ENCODE measurements at places on chromosomes 3 and 15.

DNA sequence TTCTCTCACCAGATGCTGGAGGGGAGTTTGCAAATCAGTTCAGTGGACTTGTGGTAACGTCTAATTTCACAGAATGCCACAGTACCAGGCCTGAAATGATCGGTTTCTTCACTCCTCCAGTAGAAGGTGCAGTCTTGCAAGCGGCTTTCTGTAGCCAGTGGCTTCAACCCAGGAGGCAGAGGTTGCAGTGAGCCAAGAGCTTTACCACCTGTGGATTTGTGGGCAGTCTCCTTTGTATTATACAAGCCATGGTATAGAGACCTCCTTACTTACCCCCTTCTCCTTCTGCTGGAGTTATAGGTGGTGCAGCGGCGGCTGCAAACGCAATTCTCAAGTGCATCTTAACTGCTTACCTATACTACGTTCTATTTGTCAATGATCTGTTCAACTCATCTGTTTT is 17.6 kb downstream of the EIF2AK4 start:
- no peak for DNase-seq
- H3K27ac ChIP-seq: no peak overlapping the region
- no peaks in the 10 kb centered on the region for H3K4me1 ChIP-seq
- peaks cover 23% of the 10 kb centered on the region for H3K36me3 ChIP-seq
- H3K27me3 ChIP-seq: no peaks in the 10 kb centered on the region
- H3K4me3 ChIP-seq: no peak overlapping the region

GRCh38 chr3:3141939-3142338 is 15.2 kb downstream of the TRNT1 start:
- no peak overlapping the region for H3K4me3 ChIP-seq
- no peak overlapping the region for H3K27ac ChIP-seq
- DNase-seq: no peak

DNA sequence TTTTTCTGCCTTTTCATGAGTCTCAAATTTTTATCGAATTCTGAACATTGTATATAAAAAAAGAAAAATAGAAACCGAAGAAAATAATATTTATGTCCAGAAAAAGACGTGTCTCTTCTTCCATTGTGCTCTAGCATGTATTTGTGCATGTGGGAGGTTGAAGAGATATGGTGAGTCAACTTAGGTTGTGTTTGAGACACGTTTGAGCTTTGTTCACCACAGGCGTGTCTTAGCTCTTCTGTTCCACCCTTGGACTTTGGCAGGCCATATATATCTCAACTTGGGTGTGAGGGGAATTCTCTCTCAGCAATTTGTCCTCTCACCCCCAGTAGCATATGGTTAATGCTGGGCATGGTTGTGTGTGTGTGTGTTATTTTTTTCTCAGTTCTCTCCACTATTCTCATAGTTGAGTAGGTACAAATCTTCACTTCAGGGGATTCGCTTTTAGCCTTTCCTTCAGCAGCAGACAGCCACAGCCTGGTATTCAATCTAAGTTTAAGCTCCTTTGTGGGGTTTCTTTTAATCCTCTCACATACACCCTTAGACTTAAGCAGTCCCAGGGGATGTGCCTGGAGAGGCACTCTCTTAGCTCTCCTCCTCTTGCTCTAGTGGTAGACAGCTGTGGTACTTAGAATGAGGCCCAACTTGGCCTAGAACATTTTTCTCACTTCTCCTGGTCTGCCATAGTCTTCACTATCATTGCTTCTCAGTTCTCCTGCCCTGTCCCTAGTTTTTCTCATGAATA is 286.5 kb upstream of the RBMS3 start:
- H3K27me3 ChIP-seq: no peaks in the 10 kb centered on the region
- H3K4me3 ChIP-seq: no peak overlapping the region
- no peaks in the 10 kb centered on the region for H3K36me3 ChIP-seq
- H3K4me1 ChIP-seq: peaks cover 4% of the 10 kb centered on the region
- no peak for DNase-seq

- no peak overlapping the region for H3K27ac ChIP-seq
- H3K4me3 ChIP-seq: no peak overlapping the region
- no peaks in the 10 kb centered on the region for H3K27me3 ChIP-seq
- no peaks in the 10 kb centered on the region for H3K36me3 ChIP-seq
- H3K4me1 ChIP-seq: no peaks in the 10 kb centered on the region
These were observed 62.3 kb upstream of the IGF1R start for GRCh38 chr15:98586066-98586465.

GRCh38 chr3:112002096-112002971 is 3.6 kb downstream of the TAGLN3 start:
- peaks cover 14% of the 10 kb centered on the region for H3K4me1 ChIP-seq
- H3K36me3 ChIP-seq: no peaks in the 10 kb centered on the region
- no peak overlapping the region for H3K27ac ChIP-seq
- no peak overlapping the region for H3K4me3 ChIP-seq
- DNase-seq: no peak
- peaks cover 3% of the 10 kb centered on the region for H3K27me3 ChIP-seq

GRCh38 chr15:68278595-68279405 is 1.3 kb downstream of the FEM1B start:
- peaks cover 61% of the 10 kb centered on the region for H3K4me1 ChIP-seq
- H3K27me3 ChIP-seq: peaks cover 2% of the 10 kb centered on the region
- peak overlapping the region; percentile 88 for H3K27ac ChIP-seq
- DNase-seq: no peak
- no peaks in the 10 kb centered on the region for H3K36me3 ChIP-seq

DNA sequence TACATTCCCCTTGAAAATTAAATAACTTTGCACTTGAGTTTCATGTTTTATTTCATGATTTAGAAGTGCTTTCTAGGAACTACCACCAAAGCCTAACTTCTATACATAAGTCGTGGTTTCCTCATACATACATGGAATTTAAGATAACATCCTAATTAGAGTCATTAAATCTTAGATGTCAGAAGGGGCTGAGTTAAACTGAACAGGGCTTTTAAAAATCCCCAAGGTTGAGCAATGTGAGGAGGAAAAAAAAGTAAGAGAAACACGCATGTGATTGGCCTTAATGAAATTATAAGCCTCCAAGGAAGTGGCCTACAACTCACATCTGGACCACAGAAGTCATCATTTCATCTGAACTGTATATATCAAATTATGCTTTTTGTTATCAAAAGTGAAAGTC is 303.1 kb upstream of the SEMA6D start:
- H3K27ac ChIP-seq: no peak overlapping the region
- H3K27me3 ChIP-seq: no peaks in the 10 kb centered on the region
- H3K4me3 ChIP-seq: no peak overlapping the region
- peaks cover 5% of the 10 kb centered on the region for H3K4me1 ChIP-seq
- H3K36me3 ChIP-seq: no peaks in the 10 kb centered on the region

DNA sequence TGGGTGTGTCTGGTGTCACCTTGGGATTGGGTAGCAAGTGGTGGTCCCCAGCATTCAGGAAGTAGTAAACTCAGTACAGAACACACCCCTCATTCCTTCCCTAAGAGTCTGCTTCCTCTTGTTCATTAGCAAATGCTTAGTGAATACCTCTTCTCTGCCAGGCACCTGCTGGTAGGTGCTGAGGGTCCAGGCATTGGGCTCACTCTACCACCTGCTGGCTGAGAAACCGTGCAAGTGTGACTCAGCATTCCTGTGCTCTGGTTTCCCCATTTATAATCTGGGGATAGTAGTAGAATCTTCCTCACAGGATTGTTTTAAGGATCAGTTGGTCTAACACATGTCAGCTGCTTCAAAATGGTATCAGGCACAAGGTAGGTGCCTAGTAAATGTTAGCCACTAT is 4.8 kb downstream of the SHF start:
- no peak for DNase-seq
- H3K27me3 ChIP-seq: peaks cover 13% of the 10 kb centered on the region
- no peak overlapping the region for H3K27ac ChIP-seq
- H3K4me1 ChIP-seq: peaks cover 43% of the 10 kb centered on the region

- DNase-seq: no peak
- H3K27ac ChIP-seq: no peak overlapping the region
- no peaks in the 10 kb centered on the region for H3K36me3 ChIP-seq
- H3K4me3 ChIP-seq: no peak overlapping the region
- H3K4me1 ChIP-seq: peaks cover 2% of the 10 kb centered on the region
These were observed 93.7 kb downstream of the ZNF280D start for GRCh38 chr15:56639631-56640030.

DNA sequence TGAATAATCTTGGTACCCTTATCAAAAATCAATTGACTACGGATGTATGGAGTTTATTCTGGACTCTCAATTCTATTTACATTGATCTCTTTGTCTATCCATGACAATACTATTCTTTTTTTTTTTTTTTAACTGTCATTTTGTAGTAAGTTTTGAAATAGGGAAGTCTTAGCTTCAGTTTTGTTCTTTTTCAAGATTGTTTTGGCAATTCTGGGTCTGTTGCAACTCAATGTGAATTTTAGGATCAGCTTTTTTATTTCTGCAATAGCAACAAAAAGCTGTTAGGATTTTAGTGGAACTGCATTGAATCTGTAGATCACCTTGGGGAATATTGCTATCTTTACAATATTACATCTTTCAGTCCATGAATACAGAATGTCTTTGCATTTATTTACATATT is 21.4 kb downstream of the BTLA start:
- no peak overlapping the region for H3K4me3 ChIP-seq
- H3K4me1 ChIP-seq: peaks cover 4% of the 10 kb centered on the region
- no peak overlapping the region for H3K27ac ChIP-seq

DNA sequence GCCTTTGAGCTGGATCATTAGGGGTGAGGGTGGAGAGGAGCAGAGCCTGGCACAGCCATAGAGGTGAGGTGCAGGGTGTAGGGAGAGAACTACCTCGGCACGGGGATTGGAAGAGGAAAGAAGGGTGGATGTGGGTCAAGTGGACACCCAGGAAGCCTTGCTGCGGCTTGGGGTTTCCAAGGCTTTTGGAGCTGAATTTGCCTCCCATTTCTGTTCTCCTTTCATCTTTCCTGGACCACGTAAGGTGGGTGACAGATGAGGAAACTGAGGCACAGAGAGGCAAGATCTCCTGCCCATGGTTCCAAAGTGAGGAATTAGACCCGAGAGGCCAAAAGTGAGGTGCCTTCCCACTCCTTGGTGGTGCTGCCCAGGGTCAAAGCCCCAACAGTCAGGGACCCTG is 35.4 kb upstream of the SFMBT1 start:
- H3K27me3 ChIP-seq: no peaks in the 10 kb centered on the region
- H3K4me1 ChIP-seq: no peaks in the 10 kb centered on the region
- no peak for DNase-seq
- H3K36me3 ChIP-seq: no peaks in the 10 kb centered on the region

DNA sequence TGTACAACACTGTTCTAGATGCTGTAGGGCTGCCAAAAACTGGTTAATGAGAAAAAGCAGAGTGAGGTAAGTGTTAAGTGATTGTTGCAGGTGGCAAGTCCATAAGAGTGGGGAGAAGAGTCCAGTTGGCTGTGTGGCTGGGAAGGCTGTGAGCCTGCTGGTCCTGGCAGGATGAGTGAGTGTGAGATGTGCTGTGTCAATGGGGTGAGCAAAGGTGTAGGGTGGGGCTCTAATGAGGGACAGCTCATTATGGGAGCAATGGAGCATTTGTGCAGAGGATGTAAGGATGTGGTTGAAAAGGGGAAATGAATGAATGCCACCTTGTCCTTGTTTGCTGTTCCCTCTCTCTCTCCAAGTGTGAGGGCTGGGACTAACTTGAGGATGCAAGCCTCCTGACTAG is 145.3 kb upstream of the ROPN1 start:
- H3K4me1 ChIP-seq: peaks cover 38% of the 10 kb centered on the region
- H3K27me3 ChIP-seq: peaks cover 4% of the 10 kb centered on the region
- no peak overlapping the region for H3K27ac ChIP-seq
- H3K4me3 ChIP-seq: no peak overlapping the region
- peaks cover 8% of the 10 kb centered on the region for H3K36me3 ChIP-seq
- DNase-seq: no peak

GRCh38 chr3:172595664-172596393 is 72.6 kb upstream of the TNFSF10 start:
- peak overlapping the region; percentile 18 for H3K27ac ChIP-seq
- no peak overlapping the region for H3K4me3 ChIP-seq
- no peak for DNase-seq
- peaks cover 14% of the 10 kb centered on the region for H3K4me1 ChIP-seq
- no peaks in the 10 kb centered on the region for H3K36me3 ChIP-seq

- H3K27me3 ChIP-seq: peaks cover 17% of the 10 kb centered on the region
- H3K4me1 ChIP-seq: peaks cover 12% of the 10 kb centered on the region
- no peak overlapping the region for H3K4me3 ChIP-seq
- no peak overlapping the region for H3K27ac ChIP-seq
- H3K36me3 ChIP-seq: peaks cover 21% of the 10 kb centered on the region
- DNase-seq: no peak
These were observed 6.7 kb downstream of the IDH2 start for GRCh38 chr15:90095521-90095959.

- H3K4me3 ChIP-seq: no peak overlapping the region
- H3K27me3 ChIP-seq: no peaks in the 10 kb centered on the region
These were observed 21.9 kb downstream of the MRAS start for GRCh38 chr3:138370321-138370720.

GRCh38 chr3:30751610-30752299 is 142.7 kb downstream of the GADL1 start:
- H3K27ac ChIP-seq: no peak overlapping the region
- peak; percentile 68 for DNase-seq
- peaks cover 8% of the 10 kb centered on the region for H3K4me1 ChIP-seq
- no peaks in the 10 kb centered on the region for H3K36me3 ChIP-seq
- H3K4me3 ChIP-seq: no peak overlapping the region
- H3K27me3 ChIP-seq: no peaks in the 10 kb centered on the region

DNA sequence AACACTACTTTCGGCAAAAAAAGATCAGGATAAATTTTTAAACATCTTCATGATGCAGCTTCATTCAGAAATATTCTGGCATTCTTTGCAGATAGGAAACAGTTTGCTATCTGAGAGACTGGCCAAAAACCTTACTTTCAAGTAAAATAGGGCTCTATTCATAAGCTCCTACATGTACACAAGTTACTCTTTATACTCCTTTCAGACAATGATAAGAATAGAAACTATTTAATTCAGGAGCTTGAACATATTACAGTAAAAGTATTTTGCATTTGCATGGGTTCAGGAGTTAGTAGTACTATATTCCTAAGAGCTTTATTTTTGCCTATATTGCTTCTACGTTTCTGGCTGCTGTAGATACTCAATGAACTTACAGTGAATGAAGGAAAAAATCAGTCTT is 70.5 kb downstream of the PLOD2 start:
- H3K4me1 ChIP-seq: no peaks in the 10 kb centered on the region
- no peak overlapping the region for H3K4me3 ChIP-seq
- H3K36me3 ChIP-seq: peaks cover 3% of the 10 kb centered on the region
- H3K27ac ChIP-seq: no peak overlapping the region
- no peak for DNase-seq

DNA sequence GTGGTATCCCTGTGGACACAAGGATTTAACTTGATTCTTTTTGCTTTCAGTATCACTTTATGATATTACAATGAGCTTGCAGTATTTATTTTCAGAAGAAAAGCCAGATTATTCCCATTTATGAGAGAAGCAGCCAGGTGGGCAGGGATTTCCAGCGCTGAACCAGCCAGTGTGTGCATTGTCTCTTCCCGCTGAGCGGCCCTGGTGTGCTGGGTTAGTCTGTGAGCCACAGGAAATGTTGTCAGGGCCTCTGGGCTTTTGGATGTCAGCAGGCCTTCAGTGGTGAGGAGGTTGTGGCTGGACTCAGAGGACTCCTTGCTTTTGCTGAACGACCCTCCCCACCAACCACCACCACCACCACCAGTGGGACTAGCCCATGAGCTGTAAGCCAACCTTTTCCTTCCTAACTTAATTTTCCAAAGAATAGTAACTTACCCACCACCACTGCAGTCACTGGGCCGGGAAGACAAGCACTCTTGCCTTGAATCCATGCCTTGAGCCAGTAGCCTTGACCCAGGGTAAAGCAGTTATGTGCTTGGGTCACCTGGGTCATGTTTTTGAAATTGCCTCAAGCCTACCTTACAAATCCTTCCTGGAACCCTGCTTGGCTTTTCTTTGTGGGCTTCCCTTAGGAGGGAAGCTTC is 33.1 kb downstream of the FLNB start:
- peaks cover 3% of the 10 kb centered on the region for H3K27me3 ChIP-seq
- peaks cover 49% of the 10 kb centered on the region for H3K4me1 ChIP-seq
- no peak for DNase-seq
- H3K36me3 ChIP-seq: peaks cover 9% of the 10 kb centered on the region
- no peak overlapping the region for H3K4me3 ChIP-seq
- peak overlapping the region; percentile 67 for H3K27ac ChIP-seq

Data from endothelial cell (in vitro differentiated cells).